Anterior cingulate cortex (tissue), 58 donors: ENCODE measurements at places on chromosomes 1 and 21.

DNA sequence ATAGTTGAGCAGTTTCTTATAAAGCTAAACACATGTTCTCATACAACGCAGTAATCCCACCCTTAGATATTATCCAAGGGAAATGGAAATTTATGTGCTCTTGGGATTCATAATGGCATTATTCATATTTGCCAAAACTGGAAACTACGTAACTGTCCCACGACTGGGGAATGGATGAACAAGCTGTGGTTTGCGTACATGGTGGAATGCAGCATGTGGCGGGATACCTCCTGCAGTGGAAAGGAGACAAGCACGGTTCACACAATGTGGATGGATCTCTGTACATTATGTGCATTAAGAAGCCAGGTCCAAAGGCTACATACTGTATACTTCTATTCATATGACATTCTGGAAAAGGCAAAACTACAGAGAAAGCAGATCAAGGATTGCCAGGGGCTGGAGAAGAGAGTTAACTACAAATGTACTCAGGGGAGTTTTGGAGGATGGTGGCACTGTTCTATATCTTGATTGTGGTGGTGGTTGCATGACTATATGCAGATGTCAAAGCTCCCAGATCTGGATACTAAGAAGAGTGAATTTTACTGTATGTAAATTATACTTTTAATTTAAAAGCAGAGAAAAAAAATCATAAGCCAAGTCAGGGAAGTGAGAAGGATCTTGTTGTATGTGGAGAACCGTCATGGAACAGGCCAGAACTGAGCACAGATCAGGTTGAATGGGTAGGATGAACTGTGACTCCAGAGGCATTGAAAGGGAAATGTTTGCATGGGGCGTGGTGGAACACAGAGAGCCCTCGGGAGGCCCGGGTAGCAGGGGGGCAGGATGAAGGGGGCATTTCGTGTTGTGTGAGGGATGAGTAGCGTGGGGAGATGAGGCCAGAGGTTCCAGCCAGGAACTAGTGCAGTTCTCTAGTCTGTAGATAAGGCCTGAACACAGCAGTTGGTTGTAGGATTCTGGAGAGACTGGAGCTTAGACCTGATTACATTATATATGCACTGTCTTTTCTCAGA is 90.7 kb downstream of the GALNT2 start:
- no peak for DNase-seq

GRCh38 chr1:156089704-156090103 is 7.4 kb upstream of the MEX3A start:
- no peak for DNase-seq

- no peak for DNase-seq
Measured at GRCh38 chr1:234479310-234479559, 256 bp upstream of the TARBP1 start.

DNA sequence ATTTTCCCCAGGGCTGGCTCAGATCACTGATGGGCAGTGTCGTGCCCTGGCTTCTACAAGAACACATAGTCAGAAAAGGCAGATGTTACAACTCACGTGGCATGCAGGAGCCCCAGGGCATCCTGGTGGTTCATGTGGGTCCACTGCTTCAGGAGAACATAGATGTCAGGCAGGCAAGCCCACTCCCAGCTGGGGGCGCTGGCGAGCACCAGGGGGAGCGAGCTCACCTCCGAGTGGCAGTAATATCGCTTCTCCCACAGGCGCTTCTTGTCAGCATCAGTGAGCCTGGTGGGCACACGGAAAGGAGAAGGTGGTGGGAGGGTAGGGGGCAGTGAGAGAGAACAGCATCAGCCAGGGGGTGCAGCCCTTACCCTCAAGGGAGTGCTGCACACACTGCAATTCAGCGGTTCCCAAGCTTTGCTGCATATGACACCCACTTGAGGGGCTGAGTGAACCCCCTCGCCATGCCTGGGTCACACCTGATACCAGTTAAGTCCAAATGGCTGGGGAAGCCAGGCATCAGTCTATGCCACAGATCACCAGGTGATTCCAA is 34.3 kb upstream of the PPP1R15B start:
- no peak for DNase-seq

- DNase-seq: no peak
Measured at GRCh38 chr1:207071426-207071825, 17.2 kb upstream of the C4BPB start.
